Right lung (tissue), 10 donors: ENCODE measurements at places on chromosomes 4 and X.

DNA sequence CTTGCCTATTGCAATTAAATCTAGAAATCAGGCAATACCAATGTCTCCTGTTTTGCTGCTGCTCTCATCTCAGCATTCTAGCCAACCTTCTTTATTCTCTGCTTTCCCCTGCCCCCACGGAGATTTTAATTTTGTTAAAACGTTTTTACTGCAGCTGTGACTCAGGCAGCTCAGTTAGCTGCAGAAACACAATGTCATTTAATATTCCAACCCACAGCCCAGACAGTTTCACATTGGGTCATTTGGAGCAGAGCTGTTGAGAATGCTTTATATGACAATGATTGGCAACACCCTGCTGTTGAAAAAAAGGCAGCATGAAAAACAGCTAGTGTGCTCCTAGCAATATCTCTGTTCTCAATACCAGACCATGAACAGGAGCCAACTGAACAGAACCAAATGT lies 12.6 kb upstream of the SLC10A4 start:
- DNase-seq: no peak

- peak; percentile 69 for DNase-seq
These were observed 104.7 kb downstream of the MAML3 start for GRCh38 chr4:140049024-140049848.

- DNase-seq: no peak
These were observed 55.4 kb downstream of the MAML3 start for GRCh38 chr4:140098455-140099160.

DNA sequence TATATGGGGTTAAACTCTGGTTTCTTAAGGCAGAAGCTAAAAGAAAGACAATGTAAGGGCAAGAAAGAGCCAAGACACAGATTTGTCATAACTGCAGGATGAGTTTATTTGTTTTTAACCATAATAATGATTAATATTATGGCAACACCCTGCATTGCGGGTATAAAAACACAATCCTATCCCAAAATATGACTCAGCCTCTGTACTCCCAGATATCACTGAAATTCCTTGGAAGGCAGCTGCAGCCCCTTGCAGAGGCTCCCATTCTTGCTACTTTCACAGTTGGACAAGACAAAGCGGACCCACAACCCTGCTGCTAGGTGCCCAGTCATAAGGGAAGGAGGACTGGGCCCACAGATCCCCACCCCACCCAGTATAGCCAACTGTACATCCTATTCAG lies 20.4 kb upstream of the FGF16 start:
- DNase-seq: no peak

- DNase-seq: no peak
These were observed 71.5 kb downstream of the ARHGEF9 start for GRCh38 chrX:63713526-63713925.

DNA sequence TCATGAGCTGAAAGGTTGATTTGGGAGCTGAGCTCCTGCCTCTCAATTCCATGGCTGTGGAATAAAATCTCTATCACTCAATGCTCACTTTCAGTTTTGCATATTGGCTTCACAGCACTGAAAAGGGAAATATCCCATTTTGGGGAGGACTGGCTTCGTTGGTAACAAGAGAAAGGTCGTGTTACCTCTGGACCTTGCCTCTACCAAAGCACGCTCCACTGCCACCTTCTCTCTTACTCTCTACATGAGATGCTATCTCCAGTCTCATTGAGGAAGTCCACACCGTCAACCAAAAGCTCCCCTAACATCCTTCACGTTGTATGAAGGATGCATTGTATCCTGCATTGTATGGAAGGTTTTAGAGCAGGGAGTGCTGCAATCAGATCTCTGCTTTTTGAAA lies 195.0 kb upstream of the LDB2 start:
- DNase-seq: no peak

DNA sequence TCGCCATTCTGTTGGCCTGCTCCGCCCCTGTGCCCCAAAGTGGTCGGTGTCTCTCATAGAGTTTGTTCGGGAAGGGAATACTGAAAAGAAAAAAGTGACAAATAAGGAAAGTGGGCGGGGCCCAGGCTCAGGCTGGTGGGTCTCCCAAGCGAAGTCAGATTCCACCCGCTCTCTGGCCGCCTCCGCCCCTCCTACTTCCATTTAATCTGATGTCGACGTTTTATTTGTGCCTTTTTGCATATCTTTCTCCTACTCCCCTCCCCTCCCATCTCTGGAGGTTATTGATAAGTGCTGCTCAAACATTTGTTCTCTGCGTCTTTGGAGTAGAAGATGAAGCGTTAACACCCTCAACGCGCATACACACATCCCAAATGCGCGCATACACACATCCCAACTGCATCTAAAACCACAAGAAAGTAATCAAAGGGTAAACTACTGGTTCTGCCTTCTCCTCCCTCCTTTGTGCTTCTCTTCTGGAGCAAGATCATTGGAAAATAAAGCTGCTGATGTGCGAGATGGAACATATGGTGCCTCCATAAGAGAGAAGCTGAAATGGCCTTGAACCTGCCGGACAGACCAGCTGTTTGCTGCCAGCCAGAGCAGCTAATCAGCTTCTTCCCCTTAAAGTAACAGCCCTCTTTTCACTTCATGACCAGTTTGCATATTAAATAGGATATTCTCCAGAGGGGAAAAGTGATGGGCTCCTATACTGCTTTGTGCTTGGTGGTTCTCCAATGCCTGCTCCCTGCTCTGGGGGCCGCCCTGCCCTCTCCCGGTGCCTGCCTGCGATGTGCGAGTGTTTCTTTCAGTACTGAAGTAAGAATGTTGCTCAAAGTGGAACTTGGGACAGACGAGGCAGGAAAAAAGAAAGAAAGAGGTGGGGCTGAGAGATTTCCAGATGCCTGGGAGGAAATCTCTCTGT lies 3.1 kb downstream of the MAMLD1 start:
- DNase-seq: peak; percentile 84

GRCh38 chr4:7830747-7831146 lies 108.9 kb downstream of the AFAP1 start:
- no peak for DNase-seq

GRCh38 chr4:168993714-168994510 lies 16.1 kb downstream of the CBR4 start:
- DNase-seq: no peak

DNA sequence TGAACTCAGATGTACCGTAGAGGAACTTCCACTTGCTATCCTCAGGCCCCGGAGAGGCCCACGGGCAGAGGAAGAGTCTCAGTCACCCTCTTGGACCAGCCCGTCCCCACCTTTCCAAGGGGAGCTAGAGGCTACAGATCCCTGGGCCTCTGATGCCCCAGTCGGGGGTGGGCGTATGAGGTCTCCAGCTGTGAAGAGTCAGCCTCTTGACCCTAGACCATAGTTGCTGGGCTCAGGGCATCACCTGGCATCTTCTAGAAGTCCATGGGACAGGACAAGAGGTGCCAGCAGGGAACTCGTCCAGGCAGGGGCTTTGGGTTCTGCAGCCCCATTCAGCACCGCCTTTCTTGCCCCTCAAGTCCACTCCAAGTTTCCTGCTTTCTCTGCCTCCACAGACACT lies 11.6 kb downstream of the SASH3 start:
- DNase-seq: no peak

- DNase-seq: peak; percentile 76
These were observed 70.1 kb upstream of the CBR4 start for GRCh38 chr4:169079942-169080827.
